ENCODE measurements at places on chromosomes 5 and 9.

DNA sequence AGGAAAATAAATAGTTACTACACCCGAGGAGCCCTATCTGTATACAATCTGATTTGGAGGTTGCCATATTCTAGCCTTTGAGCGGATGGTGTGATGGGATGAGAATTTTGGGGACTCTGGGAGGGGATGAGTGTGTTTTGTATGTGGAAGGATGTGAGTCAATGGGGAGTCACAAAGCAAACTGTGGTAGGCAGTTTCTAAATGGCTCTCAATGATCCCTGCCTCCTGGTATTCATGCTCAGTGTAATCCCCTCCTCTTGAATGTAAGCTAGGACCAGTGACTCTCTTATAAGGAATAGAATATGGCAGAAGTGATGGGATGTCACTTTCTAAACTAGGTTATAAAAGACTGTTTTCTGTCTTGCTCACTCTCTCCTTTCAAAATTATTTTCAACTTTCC is 205.7 kb upstream of the RIOK2 start:
- no peak for DNase-seq

GRCh38 chr9:126965541-126966428 is 51.2 kb downstream of the RALGPS1 start:
- peak; percentile 27 for DNase-seq

- no peak for DNase-seq
These were observed 199.7 kb upstream of the SLC27A6 start for GRCh38 chr5:128765448-128766061.

DNA sequence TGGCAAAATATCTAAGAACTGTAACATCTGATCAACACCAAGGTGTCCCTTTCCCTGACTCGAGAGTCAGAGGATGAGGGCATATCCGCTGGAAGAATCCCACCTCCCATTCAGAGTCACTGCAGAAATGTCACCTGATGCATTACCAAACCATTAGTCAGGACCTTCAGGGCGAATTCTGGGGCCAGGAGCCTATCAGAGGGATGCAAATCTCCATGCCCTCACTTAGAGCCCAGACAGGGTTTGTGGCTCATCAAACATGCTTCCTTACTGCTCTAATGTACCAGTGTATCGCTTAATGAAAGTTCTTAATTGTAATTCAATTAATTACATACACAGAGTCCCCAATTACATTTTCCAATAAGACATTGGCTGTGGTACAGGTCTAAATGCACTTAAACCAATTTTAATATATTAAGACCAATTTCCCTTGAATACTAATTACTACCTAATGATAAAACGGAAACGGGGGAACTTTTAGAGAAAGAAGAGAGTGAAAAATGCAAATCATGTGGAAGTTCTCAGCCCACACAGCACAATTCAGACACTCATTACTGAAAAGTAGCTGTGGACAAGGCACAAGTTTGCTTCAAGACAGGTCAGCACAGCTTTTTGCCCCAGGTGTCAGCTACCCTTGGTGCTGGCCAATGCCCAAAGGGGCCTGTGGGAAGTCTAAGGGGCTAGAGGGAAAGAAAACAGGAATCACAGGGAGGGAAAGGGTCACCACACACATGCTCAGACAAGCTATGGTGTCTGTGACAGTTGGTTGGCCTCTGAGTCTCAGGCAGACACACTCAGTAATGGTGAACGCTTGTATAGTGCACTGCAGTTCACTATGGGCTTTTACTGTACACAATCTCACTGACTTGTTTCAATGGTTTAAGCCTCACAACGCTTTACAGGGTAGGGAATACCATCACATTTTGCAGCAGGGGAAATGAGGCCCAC is 211.6 kb downstream of the MAPKAP1 start:
- no peak for DNase-seq

GRCh38 chr9:16987026-16987425 is 116.6 kb upstream of the BNC2 start:
- no peak for DNase-seq

DNA sequence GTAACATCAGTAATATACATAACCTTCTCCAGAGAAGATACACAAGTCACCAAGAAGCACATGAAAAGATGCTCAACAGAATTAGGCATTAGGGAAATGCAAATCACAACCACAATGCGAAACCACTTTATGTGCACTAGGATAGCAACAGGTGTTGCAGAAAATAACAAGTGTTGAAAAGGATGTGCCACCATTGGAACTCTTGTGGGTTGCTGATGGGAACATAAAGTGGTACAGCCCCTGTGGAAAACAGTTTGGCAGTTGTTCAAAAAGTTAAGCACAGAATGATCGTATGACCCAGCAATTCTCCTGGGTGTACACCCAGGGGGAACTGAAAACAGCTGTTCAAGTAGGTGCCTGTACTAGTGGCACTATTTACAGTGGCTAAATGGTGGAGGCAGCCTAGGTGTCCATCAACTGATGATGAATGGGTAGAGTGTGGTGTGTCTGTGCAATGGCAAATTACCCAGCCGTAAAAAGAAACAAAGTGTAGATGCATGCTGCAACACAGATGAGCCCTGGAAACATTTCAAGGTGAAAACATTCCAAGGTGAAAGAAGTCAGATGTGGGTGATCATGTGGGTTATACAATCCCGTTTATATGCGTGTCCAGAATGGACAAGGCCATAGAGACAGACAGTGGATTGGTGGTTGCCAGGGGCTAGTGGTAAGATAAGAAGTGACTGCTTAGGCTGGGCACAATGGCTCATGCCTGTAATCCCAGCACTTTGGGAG is 27.2 kb downstream of the CCDC69 start:
- DNase-seq = no peak

- no peak for DNase-seq
These were observed 25.1 kb downstream of the POLK start for GRCh38 chr5:75536694-75537360.

DNA sequence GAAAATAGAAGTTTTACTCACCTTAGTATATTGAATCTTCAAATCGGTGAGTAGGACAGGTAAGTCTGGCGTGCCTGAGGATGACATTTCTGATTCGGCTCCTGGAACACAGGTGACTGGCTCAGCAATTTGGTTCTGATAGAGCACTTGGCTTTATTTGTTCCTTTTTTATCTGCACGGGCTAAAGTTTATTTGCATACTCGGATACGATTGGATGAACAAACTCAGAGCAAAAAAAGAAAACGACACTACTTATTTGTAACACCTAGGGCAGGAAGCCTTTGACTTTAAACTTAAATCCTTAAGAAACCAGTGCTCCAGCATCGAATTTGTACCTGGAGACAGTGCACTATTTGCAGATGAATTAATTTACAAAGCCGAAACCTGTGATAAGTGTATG is at the start of gene ALDH1A1:
TSS of gene ALDH1A1 (minus strand) at position 140 of the 400 bp plus-strand sequence. CDS start at position 87, 53 bp downstream.
- peak; percentile 67 for DNase-seq

DNA sequence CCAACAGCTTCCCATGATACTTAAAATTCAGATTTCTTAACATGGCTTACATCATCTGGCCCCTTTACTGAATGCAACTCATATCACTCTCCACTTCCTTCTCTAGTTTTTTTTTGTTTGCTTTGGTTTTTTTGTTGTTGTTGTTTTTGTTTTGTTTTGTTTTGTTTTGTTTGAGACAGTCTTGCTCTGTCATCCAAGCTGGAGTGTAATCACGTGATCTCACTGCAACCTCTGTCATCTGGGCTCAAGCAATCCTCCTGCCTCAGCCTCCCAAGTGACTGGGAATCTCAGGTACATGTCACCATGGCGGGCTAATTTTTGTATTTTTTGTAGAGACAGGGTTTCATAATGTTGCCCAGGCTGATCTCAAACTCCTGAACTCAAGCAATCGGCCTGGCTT is 41.4 kb downstream of the CPLANE1 start:
- DNase-seq = peak; percentile 46

DNA sequence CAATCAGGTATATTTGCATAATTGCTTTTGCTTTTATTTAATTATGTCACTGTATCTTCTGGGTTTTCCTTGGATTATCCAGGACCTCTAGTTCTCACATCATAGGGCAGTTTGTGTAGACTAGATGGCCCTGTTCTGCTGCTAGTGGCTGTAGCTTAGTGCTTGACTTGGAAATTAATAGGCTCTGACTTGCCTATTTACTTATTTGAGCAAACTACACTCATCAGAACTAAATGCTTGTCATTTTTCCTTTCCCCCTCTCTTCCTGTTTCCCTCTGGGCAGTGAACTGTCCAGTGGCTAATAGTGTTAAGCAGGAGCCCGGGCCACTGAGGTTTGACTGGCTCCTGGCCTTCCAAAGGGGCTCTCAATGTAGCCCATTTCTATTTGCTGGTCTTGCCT is 135.7 kb downstream of the MAN2A1 start:
- DNase-seq = no peak

GRCh38 chr5:169657127-169657526 is 20.1 kb downstream of the DOCK2 start:
- no peak for DNase-seq

GRCh38 chr5:143471041-143471509 is 67.6 kb upstream of the NR3C1 start:
- DNase-seq = no peak

GRCh38 chr5:72453246-72453775 is 53.9 kb downstream of the ZNF366 start:
- no peak for DNase-seq

GRCh38 chr9:71352837-71353236 is 231.4 kb upstream of the TRPM3 start:
- DNase-seq = no peak

GRCh38 chr5:89449392-89450148 is 566.6 kb upstream of the MEF2C start:
- no peak for DNase-seq

DNA sequence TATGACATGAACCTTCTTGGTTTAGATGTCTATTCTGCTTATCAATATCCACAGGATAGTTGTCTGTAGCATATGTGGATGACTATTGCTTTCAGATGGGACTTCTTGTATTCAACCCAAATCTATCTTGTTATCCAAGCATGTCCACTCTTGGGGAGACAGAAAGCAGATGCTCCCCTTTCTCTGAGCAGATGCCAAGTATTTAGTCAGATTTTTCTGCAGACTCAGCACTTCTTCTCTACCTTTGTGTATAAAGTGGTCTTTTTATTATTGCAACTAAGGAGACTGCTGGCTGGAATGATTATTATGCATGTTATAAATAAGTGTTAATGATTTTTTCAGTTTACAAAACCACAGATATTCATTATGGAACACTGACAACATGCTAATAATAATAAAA is 45.1 kb upstream of the ASTN2 start:
- DNase-seq = no peak

DNA sequence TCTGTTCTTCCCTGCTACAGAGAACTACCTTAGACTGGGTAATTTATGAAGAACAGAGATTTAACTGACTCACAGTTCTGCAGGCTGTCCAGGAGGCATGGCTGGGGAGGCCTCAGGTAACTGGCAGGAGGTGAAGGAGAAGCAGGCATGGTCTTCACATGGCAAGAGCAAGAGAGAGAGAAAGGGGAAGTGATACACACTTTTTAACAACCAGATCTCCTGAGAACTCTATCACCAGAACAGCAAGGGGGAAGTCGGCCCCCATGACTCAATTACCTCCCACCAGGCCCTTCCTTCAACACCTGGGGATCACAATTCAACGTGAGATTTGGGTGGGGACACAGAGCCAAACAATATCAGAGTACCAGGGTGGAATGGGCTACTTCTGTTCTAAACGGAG is 766.8 kb downstream of the TLE1 start:
- no peak for DNase-seq

- DNase-seq = peak; percentile 97
These were observed 160.9 kb upstream of the NR3C1 start for GRCh38 chr5:143564417-143564816.

DNA sequence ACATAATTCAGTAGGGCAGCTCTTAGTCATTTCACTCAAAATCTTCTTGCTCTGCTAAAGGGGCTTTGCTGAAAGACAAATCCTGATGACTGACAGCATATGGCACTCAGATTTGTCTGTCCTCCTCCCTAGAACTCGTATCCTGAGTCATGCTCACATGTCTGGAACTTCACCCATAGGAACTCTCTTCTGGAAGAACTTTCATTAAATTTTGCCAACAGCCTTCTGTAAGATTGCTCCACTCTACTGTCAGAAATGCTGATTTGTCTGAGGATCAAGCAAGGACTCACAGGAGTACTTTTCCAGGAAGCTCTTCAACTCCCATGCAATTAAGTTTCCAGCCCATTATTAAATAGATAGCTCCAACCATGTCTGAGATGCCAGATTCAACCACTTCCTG is 59.8 kb upstream of the SNX2 start:
- peak; percentile 29 for DNase-seq

DNA sequence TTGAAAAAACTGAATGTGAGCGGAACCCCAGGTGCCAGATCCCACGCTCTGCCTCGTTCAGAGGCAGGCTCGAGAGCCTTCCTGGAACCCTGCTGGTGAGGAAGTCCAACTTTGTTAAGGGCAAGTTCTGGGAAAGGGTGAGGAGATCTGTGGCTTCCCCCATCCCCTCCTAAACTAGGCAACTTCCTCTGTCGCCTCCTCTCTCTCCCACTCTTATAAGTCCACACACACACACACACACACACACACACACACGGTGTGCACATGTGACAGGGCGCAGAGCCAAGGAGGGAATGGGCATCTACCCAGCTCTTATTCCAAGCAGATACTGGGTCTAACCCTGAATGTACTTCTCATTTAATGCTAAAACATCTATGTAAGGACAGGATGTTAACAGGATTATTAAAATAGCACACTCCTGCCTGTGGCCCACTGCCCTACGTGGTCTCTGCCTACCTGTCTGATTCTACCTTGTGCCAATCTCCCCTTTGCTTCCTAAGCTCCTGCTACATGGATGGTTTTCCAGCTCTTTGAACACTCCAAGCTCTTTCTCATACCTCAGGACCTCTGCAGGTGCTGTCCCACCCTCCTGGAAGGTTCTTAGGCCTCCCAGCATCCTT is 72.4 kb upstream of the FBXW11 start:
- DNase-seq = peak; percentile 71

DNA sequence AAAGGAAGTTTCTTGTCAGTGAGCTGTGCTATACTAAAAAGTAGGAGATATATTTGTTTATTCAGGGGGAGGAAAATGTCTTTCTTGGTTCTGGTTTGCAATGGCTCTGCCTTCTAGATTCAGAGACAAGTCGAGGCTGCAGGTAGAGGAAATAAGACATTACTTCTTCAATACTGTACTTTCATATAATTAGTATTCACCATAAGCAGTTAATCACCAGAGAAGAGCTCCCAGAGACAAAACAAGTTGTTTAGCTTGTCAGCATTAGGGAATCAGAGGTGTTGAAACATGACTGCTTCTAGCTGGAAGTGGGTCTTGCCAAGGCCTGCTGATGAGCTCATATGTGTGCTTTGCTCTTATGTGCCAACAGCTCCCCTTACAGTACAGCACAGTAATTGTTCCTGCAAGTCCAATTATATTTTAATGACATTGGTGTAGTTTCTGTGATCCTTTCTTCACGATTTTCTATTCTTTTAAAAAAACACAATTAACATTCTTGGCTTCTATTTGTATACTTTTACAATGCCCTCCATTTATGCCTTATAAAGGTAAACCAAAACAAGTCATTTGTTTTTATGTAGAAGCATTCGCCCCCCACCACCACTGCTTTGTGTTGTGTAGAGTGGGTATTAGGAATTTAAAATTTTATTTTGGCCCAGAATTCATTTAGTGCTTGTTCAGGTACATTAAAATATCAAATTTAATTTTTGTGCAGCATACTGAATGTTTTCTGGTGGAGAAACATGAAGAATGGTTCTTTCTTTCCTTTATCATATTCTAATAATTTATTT is 112.2 kb downstream of the RPS23 start:
- peak; percentile 85 for DNase-seq

GRCh38 chr5:73300337-73301207 is 127.6 kb downstream of the TMEM174 start:
- DNase-seq = no peak
